ENCODE measurements at places on chromosomes 6 and 20.

DNA sequence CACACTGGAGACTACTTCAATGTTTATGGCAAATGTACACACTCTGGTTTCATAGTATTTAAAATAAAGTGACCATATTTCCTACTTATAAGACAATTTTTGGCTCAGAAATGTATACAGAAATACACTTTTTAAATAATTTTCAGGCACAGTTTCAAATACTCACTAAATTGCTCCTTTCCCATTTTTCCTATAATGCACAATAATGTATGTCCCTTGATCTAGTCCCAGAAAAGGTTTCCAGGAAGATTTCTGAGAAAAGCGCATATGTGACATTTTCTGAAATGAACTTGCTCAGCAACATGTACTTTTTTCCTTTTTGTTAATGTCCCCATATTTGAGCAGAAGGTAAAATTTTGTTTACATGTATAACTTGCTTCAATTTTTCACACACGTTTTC is 591.4 kb downstream of the CD109 start:
- DNase-seq, result no peak

- DNase-seq, result no peak
Observed at GRCh38 chr6:170137911-170138910, 152.7 kb downstream of the DLL1 start.

DNA sequence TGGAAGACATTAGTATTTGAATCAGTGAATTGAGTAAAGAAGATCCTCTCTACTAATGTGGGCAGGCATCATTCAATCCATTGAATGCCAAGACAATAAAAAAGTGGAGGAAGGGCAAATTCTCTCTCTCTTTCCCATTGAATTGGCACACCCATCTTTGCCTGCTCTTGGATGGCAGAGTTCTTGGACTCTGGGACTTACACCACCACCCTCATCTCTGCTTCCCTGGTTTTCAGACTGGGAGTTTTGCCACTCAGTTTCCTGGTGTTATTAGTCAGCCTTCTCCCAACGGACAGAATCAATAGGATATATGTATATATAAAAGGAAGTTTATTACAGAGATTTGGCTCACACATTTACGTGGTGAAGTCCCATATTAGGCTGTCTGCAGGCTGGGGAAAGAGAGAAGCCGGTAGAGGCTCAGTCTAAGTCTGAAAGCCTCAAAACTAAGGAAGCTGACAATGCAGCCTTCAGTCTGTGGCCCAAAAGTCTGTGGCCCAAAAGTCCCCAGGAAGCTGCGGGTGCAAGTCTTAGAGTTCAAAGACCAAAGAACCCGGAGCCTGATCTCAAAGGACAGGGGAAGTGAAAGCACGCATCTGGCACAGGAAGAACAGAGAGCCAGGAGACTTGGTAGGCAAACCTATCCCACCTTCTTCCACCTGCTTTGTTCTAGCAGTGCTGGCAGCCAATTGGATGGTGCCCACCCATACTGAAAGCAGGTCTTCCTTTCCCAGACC is 64.4 kb downstream of the SMPDL3A start:
- no peak for DNase-seq

- DNase-seq, result no peak
Observed at GRCh38 chr6:71204741-71205140, 83.9 kb upstream of the OGFRL1 start.

All from activated T-helper 1 cell treated with anti-CD3 and anti-CD28 coated beads, Interleukin-2, amount 50 U/mL, for 16 hours (primary cell).